ENCODE measurements at places on chromosomes 5 and 9.

GRCh38 chr9:70170151-70170790 is 88.5 kb upstream of the SMC5 start:
- no peak for DNase-seq

GRCh38 chr5:112689155-112689909 is 48.4 kb upstream of the APC start:
- DNase-seq: no peak

GRCh38 chr9:2610985-2611384 is 10.6 kb upstream of the VLDLR start:
- DNase-seq: no peak

GRCh38 chr9:28423255-28423654 is 850.0 kb upstream of the C9orf72 start:
- DNase-seq: no peak

DNA sequence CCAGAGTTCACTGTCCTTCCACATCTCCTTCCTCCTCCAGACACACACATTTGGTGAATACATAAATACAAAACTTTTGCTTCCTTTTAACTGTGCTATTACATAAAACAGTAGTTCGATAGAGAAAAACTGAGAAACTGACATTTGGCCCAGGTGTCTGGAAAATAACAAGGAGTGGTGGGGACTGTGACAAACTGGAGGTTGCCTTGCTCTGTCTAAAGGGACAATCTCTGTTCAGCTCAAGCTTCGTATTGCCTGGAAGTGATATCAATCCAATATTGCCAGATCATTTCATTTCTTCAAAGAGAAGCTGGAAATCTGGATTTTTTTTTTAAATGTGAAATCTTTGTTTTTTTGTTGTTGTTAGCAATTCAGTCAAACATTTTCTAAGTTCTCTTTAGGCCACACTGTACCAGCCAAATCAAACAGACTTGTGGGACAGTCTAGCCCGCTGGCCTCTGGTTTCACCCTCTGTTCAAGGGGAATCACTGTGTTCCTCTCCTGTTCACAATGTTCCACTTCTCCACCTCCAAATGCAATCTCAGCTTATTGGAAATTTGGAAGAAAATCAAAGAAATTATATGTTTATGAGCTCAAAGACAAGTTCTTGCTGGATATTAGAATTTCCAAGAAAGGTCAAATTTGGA is 612.5 kb downstream of the KIF4B start:
- DNase-seq: no peak

DNA sequence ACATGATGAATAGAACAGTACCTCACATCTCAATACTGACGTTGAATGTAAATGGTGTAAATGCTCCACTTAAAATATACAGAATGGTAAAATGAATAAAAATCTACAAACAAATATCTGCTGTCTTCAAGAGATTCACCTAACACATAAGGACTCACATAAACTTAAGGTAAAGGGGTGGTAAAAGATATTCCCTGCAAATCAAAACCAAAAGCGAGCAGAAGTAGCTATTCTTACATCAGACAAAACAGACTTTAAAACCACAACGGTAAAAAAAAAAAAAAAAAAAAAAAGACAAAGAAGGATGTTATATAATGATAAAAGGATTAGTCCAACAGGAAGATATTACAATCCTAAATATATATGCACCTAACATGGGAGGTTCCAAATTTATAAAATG is 214.0 kb upstream of the MAST4 start:
- DNase-seq: no peak

DNA sequence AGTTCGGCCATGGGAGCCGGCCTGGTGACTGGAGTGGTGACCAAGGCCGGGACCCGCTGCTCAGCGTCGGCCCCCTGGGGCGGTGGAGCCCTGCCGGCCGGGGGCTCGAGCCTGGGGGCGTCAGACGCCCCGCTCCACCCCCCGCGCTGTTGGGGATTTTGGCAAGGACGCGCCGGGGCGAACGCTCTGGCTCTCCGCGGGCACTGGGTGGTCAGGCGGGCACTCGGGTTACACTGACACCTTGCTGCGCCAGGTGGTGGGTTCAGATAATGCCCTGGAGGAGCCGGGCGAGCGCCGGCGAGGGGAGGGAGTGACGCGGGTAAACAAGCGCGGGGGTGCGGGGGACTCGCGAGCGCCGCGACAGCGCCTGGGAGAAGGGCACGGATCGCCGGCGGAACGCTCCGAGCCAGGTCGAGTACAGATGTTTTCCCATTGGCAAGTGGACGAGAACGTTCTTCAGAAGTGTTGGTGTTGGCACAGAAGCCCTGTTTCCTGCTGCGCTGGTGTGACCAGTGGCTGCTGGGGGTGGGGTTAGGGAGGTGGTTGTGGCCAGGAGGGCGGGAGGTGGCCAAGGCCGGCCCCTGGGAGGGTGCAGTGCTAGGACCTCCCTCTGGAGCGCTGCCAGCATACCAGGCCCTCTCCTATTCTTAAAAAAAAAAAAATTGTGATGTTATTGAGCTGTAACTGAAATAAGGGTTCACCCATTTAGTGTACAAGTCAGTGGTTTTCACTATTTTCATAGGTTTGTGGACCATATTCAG is 773 bp downstream of the SQSTM1 start:
- peak; percentile 75 for DNase-seq

DNA sequence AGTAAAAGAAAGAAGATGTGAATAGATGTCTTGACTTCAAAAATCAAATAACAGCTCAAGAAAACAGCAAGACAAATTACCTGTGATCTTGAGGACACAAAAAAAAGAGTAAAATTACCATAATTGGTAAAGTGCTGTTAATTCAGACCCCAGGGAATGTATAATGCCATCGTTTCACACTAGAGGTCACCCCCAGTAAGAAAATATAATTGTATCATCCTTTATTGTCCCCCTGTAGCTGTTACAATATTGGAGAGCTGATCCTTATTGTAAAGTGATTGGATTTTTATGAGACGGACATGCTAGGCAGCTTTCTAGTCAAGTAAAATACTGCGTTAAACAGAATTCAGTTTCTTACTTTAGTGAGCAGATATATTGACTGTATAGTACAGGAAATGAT is 377.0 kb downstream of the TLE1 start:
- DNase-seq: no peak

DNA sequence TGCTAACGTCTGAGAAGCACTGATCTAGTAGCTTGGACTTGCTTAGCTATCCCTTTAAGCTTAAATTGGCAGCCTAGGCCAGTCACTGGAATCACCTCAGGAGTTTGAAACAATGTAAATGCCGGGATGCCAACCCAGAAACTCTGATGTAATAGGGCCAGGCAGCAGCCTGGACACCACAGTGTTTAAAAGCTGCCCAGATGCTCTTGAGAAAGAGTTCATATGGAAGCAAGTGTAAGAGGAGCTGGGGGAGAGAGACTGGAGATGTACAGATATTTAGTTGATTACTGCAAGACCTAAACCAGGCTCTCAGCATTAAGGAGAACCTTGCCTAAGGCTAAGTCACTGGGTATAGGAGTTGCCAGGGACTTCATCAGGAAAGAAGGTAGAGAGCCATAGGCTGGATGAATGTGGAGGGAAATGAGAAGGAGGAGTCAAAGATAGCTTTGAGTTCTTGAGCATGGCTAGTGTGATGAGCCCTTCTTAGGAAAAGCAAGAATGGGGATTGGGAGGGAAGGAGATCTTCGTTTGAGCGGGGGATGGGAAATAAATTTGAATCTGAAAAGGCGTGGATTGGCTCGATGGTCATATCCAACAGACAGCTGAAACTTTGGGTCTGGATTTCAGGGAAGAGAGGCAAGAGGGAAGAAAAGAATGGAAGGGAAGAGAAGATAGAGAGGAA is 392.9 kb upstream of the WWC1 start:
- DNase-seq: no peak

- no peak for DNase-seq
Measured at GRCh38 chr9:127796225-127796813, 6.4 kb upstream of the FPGS start.

DNA sequence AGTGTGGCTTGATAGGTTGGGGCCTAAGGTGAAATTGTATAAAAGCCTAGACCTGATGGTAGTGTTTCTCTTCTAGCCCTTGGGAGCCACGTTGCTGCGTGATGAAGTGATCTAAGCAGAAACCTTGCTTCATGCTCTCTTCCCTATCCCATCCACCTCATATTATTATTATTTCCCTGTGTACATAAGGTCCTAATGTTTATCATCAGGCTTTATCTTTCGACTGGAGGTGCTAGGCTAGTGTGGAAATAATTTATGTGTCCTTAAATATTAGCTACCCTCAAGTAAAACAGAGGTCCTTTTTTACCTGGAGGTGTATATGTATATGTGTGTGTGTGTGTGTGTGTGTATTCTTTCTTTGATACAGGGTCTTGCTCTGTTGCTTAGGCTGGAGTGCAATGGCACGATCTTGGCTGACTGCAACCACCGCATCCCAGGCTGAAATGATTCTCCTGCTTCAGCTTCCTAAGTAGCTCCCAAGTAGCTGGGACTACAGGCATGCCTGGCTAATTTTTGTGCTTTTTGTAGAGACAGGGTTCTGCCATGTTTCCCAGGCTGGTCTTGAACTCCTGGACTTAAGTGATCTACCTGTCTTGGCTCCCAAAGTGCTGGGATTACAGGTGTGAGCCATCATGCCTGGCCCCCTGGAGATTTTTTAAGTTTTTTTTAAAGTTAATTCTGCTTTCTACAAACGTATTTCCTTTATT is 3.7 kb downstream of the UGCG start:
- DNase-seq: no peak

Measured in activated T-cell treated with anti-CD3 and anti-CD28 coated beads for 24 hours (primary cell).